ENCODE measurements at places on chromosomes 5 and 9. TPM values are rescaled to one million over a fixed set of nuclear protein-coding genes. Genes with fewer than 3 reads are reported as not detected.

Gene SLC6A18
- not detected for total RNA-seq

GRCh38 chr5:73999297-73999696 is 373.3 kb downstream of the ARHGEF28 start:
- no peaks in the 10 kb centered on the region for H3K4me1 ChIP-seq
- no peak for DNase-seq
- no peak overlapping the region for H3K27ac ChIP-seq
- H3K27me3 ChIP-seq = peaks cover 15% of the 10 kb centered on the region
- H3K36me3 ChIP-seq = no peaks in the 10 kb centered on the region

DNA sequence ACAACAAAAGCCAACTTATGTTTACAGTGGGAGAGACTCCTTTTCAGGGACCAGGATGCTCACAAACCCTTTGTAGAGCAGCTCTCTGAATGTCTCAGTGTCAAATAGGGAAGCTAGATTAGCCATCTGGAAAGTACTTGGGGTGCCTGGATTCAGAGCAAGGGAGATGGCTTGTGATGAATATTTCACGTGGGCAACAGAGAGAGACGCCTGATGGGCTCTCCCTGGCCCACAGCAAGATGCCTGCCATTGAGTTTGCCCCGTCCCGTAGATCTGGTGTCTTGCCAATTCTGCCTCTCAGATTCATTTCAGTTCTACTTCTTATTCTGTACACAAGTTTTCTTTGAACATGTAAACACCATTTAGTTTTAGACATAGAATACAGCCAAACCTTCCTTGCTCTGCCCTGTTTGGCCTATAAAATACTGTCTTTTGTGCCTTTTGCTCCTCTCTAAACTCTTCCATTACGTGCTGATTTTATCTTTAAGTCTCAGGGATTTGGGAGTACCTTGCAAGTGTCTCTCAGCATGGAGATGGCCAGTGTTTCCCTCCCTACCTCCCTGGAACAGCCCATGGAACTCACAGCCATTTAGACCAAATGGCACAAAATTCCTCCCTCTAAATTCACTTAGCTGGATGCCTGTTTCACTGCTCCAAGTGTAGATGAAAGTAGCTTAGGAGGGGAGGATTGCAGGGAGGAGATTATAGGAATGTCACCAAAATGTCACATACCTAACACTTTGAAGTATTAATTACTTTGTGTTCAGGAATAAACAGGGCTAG is 234.3 kb downstream of the SAXO1 start:
- H3K4me1 ChIP-seq = no peaks in the 10 kb centered on the region
- H3K27me3 ChIP-seq = peaks cover 35% of the 10 kb centered on the region
- DNase-seq = no peak
- H3K27ac ChIP-seq = no peak overlapping the region
- no peak overlapping the region for H3K4me3 ChIP-seq
- no peaks in the 10 kb centered on the region for H3K36me3 ChIP-seq

DNA sequence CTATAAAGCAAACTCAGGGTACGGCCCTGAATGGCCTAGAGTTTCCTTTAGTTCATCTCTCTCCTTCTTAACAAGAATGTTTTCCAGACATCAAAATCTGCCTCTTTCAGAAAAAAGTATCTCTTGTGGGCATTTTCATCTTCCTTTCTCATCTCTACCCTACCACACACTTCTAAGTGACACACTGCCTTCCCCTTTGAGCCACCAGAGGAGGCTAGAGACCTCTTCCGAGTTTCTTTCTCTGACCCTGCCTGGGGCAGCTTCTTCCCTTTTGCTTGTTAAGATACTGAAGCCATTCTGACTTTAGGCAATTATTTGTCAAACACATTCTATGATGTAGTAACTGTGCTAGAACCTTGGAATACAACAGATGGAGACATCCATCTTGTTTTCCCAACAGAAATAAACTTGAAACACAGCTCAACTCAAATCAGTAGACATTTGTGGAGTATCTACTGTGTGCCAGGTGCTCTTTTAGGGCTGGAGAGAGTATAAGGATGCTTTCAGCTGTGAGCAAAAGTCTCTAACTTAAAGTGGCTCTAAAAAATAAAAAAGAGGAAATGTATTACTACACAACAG is 8.6 kb upstream of the SV2C start:
- no peaks in the 10 kb centered on the region for H3K4me1 ChIP-seq
- DNase-seq = peak; percentile 45
- H3K4me3 ChIP-seq = no peak overlapping the region
- no peaks in the 10 kb centered on the region for H3K36me3 ChIP-seq

- no peak overlapping the region for H3K27ac ChIP-seq
- no peak for DNase-seq
- H3K4me1 ChIP-seq = peaks cover 18% of the 10 kb centered on the region
- H3K36me3 ChIP-seq = no peaks in the 10 kb centered on the region
Measured at GRCh38 chr5:598564-598890, 13.6 kb upstream of the CEP72 start.

Gene GPR21
- total RNA-seq = 3.1 TPM

Gene OCLN
- total RNA-seq = 154 TPM

Gene CRHBP
- total RNA-seq = not detected

Gene LCN1
- total RNA-seq = not detected

DNA sequence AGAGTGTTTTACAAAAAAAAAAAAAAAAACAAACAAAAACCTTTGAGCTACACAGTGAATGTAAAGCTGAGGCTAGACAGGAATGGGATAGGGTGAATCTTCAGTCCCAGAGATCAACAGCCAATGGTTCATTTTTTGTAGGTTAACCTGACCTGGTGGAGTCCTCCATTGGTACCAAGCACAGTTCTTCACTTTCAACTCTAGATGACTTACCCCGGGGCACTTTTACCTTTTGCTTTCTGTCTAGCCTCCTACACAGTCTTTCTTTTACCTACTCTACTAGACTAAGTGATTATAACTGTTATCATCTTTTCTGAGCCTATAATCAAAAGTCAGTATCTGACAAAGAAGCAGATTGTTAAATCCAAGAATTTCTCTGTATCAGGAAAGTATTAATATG is 50.9 kb downstream of the ANXA2R start:
- no peak for DNase-seq
- peaks cover 63% of the 10 kb centered on the region for H3K4me1 ChIP-seq
- H3K27ac ChIP-seq = peak overlapping the region; percentile 99
- no peaks in the 10 kb centered on the region for H3K27me3 ChIP-seq

DNA sequence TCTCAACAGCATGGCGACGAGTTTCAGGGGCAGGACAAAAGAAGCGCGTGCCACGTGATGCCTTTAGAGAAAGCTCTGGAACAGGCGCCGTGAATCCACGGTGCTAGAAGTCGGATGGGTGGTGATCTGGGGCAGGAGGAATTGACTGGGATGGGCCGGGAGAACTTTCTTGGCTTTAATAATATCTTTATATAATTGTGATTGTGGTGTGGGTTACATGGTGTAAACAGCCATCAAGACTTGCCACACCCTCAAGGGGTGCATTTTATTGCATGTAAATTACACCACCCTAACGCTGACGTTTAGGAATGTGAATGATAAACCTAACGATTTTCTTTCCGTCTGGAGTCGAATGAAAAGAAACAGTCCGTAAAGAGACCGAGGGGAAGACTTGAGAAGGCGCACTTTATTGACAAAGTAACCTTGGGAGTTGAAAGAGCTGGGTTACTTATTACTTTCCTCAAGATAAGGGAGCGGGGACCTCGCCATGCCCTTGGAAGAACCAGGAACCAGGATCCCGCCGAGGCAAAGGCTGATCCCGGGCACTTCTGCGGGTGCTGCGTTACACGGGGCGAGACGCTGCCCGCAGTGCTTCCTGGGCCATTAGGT is 8.5 kb downstream of the NRARP start:
- H3K27me3 ChIP-seq = no peaks in the 10 kb centered on the region
- peak overlapping the region; percentile 96 for H3K27ac ChIP-seq
- peaks cover 37% of the 10 kb centered on the region for H3K36me3 ChIP-seq
- peaks cover 27% of the 10 kb centered on the region for H3K4me1 ChIP-seq
- peak overlapping the region; percentile 57 for H3K4me3 ChIP-seq
- DNase-seq = peak; percentile 84

- H3K27ac ChIP-seq = no peak overlapping the region
- H3K36me3 ChIP-seq = peaks cover 6% of the 10 kb centered on the region
- peaks cover 7% of the 10 kb centered on the region for H3K4me1 ChIP-seq
- DNase-seq = no peak
- H3K4me3 ChIP-seq = no peak overlapping the region
Measured at GRCh38 chr9:97623946-97624345, 9.2 kb downstream of the TSTD2 start.

DNA sequence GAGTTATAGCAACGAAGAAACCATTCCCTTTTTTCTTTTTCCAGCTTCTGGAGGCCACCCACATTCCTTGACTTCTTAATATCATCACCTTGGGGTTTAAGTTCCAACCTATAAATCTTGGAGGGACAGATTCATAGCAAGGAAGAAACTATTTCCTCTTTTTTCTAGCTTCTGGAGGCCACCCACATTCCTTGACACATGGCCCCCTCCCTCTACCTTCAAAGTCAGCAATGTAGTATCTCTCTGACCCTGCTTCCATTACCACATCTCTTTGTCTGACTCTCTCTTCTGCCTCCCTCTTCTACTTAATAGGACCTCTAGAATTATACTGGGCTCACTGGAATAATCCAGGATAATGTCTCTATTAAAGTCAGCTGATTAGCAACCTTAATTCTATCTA is 34.7 kb upstream of the SHISAL2B start:
- no peak overlapping the region for H3K27ac ChIP-seq
- no peaks in the 10 kb centered on the region for H3K4me1 ChIP-seq
- DNase-seq = no peak
- H3K4me3 ChIP-seq = no peak overlapping the region

All from Calu3 (cell line).